ENCODE measurements at places on chromosomes 6 and 20.

DNA sequence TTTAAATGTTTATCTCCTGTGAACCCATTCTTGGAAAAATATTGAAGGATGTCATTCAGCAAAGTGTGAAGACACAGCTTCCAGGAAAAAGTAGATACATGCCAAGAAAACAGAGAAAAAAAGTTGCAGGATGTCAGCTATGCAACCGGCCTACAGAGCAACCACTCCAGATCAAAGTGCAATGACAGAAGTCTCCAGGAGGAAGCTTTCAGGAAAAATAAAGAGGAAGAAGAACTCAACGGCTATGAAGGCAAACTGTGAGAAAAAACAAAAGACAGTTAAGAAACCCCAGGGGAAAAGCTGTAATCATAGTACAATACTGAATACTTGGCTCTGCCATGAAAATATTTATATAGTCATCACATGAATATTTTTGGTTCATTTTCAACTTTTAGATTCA lies 30.6 kb downstream of the REPS1 start:
- DNase-seq, result no peak

GRCh38 chr20:58017231-58017969 lies 211.1 kb downstream of the ANKRD60 start:
- peak; percentile 99 for DNase-seq

DNA sequence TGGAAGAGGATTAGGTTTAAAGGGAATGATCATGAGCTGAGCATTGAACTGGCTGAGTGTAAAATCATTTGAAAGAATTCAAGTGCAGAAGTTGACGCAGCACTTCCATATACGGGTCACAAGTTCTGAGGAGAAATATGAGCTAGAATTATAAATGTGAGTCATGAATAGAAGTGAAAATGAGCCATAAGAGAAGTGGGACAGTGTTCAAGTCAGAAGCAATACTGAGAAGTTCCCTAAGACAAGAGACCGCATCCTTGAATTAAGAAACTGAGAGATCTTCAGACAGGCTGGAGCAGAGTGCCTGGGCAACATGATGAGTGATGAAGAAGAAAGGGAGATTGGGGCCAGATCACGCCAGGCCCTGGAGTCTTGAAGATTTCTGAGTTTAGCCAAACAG lies 209.7 kb downstream of the TBX18 start:
- no peak for DNase-seq

- DNase-seq, result no peak
Observed at GRCh38 chr20:50127587-50128519, 14.9 kb upstream of the UBE2V1 start.

- no peak for DNase-seq
Observed at GRCh38 chr6:16933532-16933931, 168.3 kb upstream of the STMND1 start.

GRCh38 chr20:51651921-51652549 lies 109.5 kb upstream of the NFATC2 start:
- DNase-seq, result no peak

DNA sequence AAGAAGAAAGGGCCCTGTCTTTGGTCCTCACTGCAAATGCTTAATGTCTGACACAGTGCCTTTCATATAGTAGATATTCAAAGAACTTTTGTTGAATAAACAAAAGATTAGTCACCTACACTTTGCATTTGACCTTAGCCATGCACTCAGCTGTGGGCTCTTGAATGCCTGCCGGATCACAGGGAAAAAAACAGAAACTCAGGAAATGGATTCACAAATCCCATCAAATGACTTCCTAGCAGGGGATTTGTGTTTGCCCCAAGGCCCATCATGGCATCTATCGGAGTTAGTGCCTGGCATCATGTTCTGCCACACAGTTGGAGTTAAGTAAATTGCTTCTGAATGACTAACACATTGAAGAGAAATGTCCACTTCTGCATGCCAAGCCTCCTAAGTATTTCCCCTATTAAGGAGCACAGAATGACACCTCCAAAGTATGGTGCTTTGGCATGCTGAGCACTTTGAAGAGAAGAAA lies 72.3 kb upstream of the DST start:
- peak; percentile 94 for DNase-seq

GRCh38 chr6:65064844-65065243 lies 642.2 kb downstream of the EYS start:
- no peak for DNase-seq

GRCh38 chr6:30885999-30886896 lies 1.9 kb downstream of the DDR1 start:
- DNase-seq, result peak; percentile 92

- DNase-seq, result no peak
Observed at GRCh38 chr6:97136626-97137358, 146.2 kb downstream of the MMS22L start.

- DNase-seq, result no peak
Observed at GRCh38 chr6:36698871-36699271, 1.2 kb downstream of the RAB44 start.

DNA sequence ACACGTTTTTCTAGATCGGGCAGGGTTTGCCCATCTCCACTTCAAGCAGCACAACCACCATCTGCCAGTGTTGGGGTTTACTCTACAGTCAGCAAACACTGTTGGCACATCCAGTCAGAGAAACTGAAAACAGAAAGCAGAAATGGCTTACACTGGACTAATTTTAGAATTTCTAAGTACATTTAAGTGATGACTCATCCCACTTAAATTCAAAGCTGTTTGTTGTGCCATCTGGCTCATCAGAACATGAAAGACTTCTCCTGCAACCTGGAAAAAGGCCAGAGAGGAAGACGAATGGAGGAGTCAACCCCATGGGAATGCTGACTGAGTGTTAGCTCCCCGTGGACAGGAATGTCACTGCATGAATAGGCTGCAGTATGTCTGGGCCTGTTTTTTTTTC lies 21.8 kb downstream of the FAM209B start:
- DNase-seq, result peak; percentile 96

DNA sequence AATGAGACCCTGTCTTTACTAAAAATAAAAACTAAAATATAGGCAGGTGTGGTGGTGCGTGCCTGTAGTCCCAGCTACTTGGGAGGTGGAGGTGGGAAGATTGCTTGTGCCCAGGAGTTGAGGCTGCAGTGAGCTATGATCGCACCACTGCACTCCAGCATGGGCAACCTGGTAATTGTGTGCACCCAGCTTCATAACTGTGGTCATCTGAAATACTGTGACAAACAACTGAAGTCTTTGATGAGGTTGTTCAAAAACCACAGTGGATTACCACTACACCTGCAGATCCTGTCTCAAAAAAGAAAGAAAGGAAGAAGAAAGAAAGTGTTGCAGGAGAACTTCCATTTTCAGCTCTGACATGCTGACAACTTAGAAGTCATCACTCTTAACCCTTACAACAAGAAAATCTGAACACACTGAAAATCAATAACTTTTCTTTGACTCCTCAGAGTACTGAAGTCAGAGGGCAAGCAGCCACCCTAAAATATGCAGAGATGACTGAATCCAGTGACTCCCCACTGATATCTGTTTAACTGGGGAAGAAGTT lies 13.8 kb upstream of the ZBP1 start:
- peak; percentile 31 for DNase-seq

- DNase-seq, result no peak
Observed at GRCh38 chr6:113211170-113211569, 646.0 kb upstream of the MARCKS start.

- DNase-seq, result no peak
Observed at GRCh38 chr20:8994045-8994444, 74.8 kb upstream of the PLCB4 start.

DNA sequence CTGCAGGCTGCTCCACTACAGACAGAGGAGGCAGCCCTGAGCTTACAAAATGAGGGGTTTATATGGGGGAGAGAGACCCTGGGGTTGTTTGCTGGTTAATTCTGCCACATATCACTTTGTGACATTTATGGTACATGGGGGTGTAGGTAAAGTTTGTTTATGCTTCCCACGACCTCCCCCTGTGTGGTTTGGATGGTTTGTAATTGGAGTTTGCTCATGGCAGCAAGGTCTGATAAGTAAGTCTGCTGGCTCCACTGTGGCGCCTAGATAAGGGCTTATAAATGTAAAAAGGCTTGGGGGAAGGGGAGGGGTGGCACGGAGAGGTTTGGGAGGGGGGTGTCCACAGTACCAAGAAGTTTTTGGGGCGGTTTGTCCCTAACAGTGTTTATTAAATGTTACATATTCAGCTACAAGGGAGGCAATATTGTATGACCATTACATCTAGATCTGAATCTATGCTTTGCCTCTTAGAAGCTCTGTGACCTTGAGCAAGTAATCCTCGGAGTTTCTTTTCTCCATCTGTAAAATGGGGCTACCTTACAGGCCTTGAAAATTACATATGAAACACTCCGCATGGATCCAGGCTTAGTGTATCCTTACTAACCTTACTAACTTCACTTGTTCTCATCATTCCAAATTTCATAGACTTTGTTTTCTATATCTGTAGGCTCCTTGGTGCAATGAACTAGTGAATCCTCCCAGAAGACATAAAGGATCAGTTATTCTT lies 204.8 kb upstream of the NOX3 start:
- DNase-seq, result no peak

DNA sequence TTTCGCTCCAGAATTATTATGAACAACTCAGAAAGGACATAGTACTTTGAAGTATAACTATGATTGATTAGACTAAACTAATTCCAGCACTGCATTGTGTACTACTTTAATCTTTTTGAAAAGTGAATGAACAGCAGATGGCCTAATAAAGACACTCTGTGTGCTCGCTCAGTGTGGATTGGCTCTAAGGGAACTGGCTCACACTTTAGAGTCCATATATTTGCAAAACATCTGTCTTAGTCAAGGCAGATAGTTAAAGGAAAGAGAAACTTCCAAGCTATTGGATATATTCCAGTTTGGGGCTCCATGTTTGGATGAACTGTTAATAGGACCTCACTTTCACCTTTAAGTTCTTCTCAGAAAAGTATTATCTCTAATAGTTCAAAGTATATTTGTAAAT lies 218.9 kb downstream of the EYA4 start:
- no peak for DNase-seq

GRCh38 chr6:141483598-141484061 lies 649.1 kb upstream of the GJE1 start:
- DNase-seq, result peak; percentile 94

DNA sequence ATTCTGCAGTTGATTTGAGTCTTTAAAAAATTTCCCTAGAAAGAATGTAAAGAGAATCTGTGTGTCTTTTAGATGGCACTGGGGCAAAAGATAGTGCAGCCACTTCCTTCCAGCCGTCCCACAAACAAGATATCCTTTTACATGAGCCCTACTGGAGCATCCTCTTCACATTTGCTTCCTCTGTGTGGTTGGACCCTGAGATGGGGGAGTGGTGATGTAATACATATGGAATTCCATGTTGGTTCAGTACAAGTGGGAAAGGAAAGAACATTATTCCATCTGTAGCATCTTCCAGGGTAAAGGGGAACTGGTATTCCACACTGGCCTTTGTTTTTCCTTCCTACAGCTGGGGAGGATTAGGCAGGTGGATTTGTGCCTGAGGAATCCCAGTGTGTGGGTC lies 78.9 kb upstream of the ISM1 start:
- peak; percentile 45 for DNase-seq

DNA sequence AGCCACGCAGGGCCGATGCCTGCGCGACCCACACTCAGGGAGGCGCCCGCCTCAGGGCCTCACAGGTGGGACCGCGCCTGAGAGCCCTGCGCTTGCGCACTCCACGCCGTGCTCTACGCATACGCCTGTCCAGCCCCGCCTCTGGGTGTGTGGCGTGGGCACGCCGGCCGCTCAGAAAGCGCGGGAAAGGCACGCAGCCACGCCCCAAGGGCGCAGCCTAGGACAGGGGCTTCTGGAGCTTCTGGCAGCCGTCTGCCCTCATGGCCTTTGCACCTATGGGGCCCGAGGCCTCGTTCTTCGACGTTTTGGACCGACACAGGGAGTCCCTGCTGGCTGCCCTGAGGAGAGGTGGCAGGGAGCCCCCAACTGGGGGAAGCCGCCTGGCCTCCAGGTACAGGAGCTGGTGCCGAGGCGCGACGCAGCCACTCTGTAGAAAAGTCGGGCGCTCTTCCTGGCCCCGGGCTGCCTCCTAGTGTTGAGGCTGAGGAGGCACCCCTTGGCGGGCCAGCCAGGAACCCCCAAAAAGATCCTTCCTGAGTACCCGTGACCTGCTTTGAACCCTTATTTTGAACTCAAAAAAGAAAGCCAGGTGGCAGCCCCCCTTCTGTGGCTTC lies at the start of gene SPO11:
TSS of gene SPO11 (plus strand) at position 196 of the 614 bp plus-strand sequence. CDS start at position 261, 65 bp downstream.
- DNase-seq, result no peak

DNA sequence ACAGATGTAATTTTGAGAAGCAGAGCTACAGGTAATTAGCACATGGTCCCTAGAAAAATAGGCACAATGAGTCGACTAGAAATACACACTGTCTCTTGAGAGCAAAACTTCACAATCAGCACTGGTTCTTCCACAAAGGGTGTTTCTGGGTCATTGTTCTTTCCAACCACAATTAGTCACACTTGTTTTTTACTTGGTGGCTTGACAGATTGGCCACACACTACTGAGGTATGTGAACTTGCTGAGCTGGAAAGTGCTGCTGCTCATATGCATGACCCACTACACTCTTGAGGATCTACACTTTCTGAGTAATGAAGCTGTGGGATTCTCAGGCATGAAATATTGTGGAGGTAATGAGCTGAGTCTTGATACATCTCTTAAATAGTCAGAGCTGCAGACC lies 347.7 kb downstream of the BCKDHB start:
- peak; percentile 99 for DNase-seq

DNA sequence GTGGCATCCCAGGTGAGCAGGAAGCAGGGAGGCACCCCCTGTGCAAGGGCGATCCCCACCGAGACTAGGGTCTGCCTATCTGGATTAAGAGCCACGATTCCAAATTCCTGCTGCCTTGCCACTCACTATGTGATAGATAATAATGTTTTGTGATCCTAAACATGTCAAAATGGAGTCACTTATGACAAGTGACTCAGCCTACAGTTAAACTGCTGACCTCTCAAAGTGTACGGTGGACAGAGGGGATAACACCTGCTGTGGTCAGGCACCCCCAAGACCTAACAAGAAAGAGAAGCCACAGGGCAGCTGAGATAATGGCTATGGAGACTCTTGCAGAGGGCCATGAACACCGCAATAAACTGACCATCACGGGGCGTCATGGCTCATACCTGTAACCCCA lies 16.0 kb upstream of the SNTA1 start:
- DNase-seq, result no peak

Data from kidney tubule cell (primary cell).